ENCODE measurements at places on chromosomes 1 and 21. TPM values are rescaled to one million over a fixed set of nuclear protein-coding genes. Genes with fewer than 3 reads are reported as not detected.

DNA sequence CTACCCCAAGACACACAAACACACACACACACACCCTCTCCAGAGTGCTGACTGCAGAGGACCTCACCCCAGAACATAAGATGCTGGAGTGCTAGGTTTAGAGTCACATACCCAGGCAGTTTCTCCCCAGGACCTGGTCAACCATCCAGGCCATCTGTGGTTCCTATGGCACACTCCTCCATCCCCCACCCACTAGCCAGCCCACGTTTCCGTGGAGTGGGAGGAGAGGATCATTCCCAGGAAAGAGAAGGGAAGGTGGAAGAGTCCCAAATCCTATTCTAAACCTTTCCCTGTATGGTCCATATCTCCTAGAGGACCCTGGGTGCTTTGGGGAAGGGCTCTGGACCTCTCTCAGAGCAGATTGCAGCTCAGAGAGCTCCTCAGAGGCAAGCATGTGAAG is 1.1 kb downstream of the KCNJ9 start:
- DNase-seq: no peak

DNA sequence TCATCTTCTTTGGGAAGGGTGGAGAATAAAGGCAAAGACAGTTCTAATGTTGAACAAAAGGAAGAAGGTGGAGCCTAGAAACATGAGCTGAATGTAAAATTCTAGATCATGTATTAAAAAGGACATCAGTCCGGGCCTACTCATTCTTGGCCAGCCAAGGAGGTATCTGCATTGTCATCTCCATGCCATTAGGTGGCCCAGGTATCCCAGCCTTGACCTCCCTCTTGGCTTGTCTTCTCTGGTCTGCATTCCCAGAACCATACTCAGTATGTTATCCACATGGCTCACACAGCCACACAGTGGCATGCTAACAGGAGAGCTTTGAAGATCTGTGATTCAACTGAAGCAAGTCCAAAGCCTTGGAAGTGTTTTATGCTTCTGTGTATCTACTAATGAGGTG is 369.8 kb upstream of the KAZN start:
- no peak for DNase-seq

GRCh38 chr1:109500941-109501381 is 7.1 kb downstream of the CYB561D1 start:
- no peak for DNase-seq

DNA sequence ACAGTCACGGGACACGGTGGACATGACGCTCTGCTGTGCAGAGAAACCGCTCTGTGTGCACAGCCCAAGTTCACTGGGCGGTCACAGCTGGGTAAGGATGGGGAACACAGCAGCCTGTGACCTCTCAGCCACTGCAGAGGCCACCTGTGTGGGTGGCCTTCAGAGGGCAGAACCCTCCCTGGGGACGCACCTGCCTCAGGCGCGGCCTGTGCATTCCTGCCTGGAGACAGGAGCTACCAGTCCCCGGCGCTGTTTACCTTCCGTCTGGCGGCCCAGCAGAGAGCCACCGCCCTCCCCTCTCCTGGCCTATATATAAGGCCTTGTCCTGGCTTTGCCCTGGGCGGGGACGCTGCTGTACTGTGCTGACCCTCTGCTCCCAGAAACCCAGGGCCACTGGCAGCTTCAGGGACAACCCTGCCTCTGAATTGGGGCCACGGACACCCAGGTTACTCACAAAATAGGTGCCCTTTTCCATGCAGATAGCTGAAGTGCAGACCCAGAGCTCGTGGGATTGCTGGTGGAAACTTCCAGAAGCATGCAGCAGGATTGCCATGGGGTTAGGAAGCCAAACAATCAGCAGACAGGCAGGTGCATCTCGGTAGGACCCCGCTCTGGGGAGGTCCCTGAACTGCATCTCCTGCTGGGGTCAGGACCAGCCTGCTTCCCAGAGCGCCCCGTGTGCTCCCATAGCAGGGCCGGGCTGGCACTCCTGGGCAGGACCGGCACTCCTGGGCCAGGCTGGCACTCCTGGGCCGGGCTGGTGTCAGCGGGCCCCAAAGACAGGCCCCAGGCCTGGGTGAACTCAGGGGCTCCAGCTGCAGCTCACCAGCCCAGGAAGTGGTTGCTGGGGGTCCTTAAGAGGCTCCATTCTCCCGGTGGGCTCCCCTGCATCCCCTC is 83.6 kb downstream of the SIK1 start:
- no peak for DNase-seq

GRCh38 chr1:77018311-77018710 is 151.0 kb downstream of the ST6GALNAC5 start:
- DNase-seq: no peak

- DNase-seq: no peak
These were observed 83.7 kb downstream of the HLCS start for GRCh38 chr21:36882776-36883175.

GRCh38 chr1:63626222-63626621 is 33.0 kb downstream of the PGM1 start:
- DNase-seq: no peak

GRCh38 chr1:26839339-26839722 is 12.8 kb downstream of the ZDHHC18 start:
- no peak for DNase-seq

CFHR3 gene
- total RNA-seq: 0.94 TPM

- DNase-seq: no peak
These were observed 1.7 kb upstream of the LRRC52 start for GRCh38 chr1:165542015-165542631.

MAP3K7CL gene
- total RNA-seq: 5.7 TPM

SHISA4 gene
- 37.7 TPM for total RNA-seq

- no peak for DNase-seq
These were observed 3.2 kb downstream of the LRRC42 start for GRCh38 chr1:53949023-53949990.

MYOCOS gene
- not detected for total RNA-seq

DNA sequence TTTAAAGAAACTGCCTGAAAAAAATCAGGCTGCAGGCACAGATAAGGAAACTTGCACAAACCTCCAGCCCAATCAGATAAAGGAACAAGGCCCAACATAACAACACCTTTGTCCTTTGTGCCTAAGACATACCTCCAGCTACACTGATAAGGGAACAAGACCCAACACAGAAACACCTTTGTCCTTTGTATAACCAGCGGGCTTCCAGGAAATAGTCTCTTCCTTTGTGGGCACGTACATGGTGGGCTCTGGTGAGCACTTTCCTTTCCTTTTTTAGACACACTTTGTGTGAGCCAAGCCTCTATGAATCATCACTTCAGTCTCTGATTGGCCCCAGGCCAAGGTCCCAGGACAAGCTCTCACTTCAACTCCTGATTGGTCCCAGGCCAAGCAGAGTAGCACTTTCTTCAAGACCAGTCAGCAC is 23.6 kb downstream of the ZNF670 start:
- no peak for DNase-seq

Data from sciatic nerve (tissue), 2 donors.